GM19239 (cell line): ENCODE measurements at places on chromosomes 6 and 20.

- no peak for DNase-seq
These were observed 2.8 kb downstream of the KCNQ5 start for GRCh38 chr6:72624557-72625160.

- DNase-seq, result no peak
These were observed 369.2 kb downstream of the HAO1 start for GRCh38 chr20:7571101-7571500.

- no peak for DNase-seq
These were observed 548.2 kb downstream of the KIF16B start for GRCh38 chr20:16025084-16025483.

- no peak for DNase-seq
These were observed 52.8 kb upstream of the BMP6 start for GRCh38 chr6:7673063-7673536.
